ENCODE measurements at places on chromosomes 7 and 10.

DNA sequence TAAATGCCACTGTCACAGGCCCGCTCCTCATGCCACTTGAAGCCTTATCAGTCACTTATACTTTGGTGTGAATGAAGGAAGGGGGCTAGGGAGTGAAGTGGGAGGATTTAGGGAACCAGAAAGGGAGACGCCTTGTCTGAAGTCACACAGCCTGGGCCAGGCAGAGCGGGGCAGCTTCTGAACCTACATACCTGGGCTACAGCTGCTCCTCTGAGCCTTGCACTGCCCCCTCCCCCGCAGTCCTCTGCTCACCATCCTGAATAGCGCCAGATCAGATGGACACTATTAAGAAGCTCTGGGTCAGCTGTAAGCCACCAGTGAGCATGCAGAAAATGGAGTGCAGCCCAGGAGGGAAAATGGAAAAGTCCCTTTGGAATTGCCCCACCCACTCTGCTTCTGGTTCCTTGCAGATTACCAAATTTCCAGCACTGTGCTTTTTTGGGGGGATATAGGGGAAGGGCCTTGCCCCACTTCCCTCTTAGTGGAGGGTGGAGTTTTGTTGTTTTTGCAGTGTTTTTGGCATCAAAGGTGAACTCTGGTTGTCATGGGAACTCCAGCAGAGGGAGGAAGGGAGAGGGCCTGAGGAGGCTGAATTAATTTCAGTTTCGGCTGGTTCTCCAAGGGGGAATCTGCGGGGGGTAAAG, 35.0 kb upstream of the ADCYAP1R1 start:
- DNase-seq, result no peak

- no peak for DNase-seq
Observed at GRCh38 chr10:77131214-77131613, 506.4 kb downstream of the KCNMA1 start.

DNA sequence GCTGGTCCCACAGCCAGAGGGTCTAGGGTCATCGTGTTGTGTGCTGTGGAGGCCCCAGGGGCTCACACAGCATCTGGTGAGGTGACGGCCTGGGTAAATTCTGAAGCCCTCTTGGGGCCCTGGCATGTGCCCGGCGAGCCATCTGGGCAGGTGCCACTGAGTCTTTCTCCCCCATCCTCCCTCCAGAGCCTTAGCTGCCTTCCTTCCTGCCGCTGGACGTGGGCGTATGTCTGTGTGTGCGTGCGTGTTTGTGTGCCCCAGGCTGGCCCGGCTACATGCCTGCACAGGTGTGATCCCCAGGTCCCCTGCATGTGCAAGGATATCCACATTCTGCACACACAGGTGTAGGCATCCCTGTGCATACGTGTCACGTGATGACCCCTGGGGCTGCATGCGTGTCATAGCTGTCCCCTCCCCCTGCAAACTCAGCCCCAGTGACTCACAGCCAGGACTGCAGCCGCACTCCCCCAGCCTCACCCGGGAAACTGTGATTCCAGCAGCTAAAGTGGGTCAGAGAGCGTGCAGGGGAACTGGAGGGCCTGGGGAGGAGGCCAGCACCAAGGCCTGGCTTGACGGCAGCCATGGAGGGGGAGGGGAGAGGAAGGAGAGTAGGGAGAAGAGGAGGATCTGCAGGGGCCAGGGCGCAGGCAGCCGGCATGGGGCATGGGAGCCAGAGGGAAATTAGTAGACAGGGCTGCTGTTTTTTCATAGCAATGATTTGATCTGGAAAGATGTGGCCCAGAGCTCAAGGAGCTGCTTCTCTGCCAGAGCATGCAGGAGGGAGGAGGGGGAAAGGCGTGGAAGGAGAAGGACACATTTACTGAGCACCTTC, 46.4 kb downstream of the ELFN1 start:
- no peak for DNase-seq

- DNase-seq, result no peak
Observed at GRCh38 chr10:1579141-1579491, 158.2 kb downstream of the ADARB2 start.

DNA sequence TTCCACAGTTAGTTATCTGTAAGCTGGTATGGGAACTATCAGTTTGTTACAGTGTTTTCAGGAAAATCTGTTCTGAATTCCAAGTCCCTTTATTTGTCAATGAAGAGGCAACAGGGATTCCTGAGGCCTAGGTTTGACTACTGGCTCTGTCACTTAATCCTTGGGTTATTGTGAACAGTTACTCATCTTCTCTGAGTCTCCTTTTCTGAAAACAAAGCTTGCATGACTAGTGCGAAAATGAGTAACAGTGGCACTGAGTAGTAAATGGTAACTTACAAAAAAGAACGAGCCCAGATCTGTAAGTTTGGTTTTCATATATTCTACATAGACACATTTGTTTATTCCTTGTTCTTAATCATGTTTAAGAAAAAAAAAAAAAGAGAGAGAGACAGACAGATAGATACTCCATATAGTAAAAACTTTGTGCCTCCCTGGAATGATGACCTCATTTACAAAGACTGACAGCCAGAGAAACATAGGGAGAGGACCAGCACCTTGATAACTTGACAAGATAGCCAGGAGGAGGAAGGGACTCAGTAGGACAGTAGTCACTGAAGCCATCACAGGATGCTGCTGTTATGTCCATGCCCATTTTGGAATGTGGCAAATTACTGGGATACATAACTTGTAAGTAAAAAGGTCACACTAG, 1.9 kb downstream of the MRPS33 start:
- DNase-seq, result no peak

- DNase-seq, result no peak
Observed at GRCh38 chr7:27095050-27095896, 527 bp downstream of the HOXA1 start.

GRCh38 chr7:13057462-13058200, 370.2 kb downstream of the ARL4A start:
- no peak for DNase-seq

GRCh38 chr7:137829337-137829992, 17.3 kb downstream of the DGKI start:
- DNase-seq, result no peak
